Right lobe of liver (tissue), 6 donors: ENCODE measurements at places on chromosomes 12 and 14. TPM values are rescaled to one million over a fixed set of nuclear protein-coding genes. Genes with fewer than 3 reads are reported as not detected.

Gene RHOJ
- total RNA-seq: 1.7 TPM

Gene PAX9
- total RNA-seq: not detected

Gene EML5
- total RNA-seq: 0.27 TPM

Gene INHBE
- total RNA-seq: 193 TPM

Gene GATC
- 21.9 TPM for total RNA-seq

Gene SLC5A8
- total RNA-seq: not detected

- H3K27ac ChIP-seq: no peak overlapping the region
- H3K27me3 ChIP-seq: no peaks in the 10 kb centered on the region
- no peak overlapping the region for H3K4me3 ChIP-seq
- no peak for DNase-seq
- H3K4me1 ChIP-seq: no peaks in the 10 kb centered on the region
These were observed 58.3 kb downstream of the SLC15A5 start for GRCh38 chr12:16218934-16219751.

- no peak overlapping the region for H3K27ac ChIP-seq
- no peaks in the 10 kb centered on the region for H3K36me3 ChIP-seq
- DNase-seq: no peak
- H3K4me1 ChIP-seq: no peaks in the 10 kb centered on the region
- H3K27me3 ChIP-seq: no peaks in the 10 kb centered on the region
- no peak overlapping the region for H3K4me3 ChIP-seq
These were observed 24.3 kb upstream of the PCNX1 start for GRCh38 chr14:70882776-70883492.

DNA sequence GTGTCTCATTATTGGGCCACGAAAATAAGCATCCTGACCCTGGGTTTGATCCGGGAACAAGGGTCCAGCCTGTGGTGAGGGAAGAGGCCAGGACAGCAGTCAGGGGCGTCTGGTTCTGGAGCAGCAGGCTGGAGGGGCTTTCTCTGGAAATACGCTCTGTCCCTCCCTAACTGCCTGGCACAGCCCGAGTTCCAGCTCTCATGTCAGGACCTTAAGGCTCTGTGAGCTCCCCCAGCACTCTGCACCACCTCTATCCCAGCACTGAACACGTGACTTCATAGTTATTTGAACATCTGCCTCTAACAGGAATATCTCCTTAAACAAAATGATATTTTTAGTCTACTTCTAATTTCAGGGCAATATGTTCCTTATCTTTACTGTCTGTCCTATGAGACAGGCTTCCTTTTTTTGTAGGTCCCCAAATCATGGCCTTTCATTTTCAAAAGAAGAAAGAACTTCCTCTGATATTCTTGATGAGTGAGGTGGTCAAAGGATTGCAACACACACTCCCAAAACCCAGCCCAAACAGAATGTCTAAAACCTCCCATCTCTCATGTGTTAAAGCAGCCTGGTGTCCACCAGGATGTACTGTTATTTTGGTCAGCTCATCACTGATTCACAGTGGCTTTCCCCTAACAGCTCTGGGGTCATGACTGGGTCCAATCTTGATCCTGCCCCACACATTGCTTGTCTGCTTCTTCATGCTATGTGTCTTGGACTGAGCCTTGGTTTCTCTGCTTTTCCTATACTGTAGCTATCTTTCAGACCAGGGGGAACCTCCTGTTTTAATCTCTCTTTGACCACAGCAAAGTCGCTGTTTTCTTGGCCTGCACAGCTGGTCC is 9.7 kb downstream of the AQP6 start:
- H3K36me3 ChIP-seq: no peaks in the 10 kb centered on the region
- H3K27me3 ChIP-seq: no peaks in the 10 kb centered on the region
- H3K4me3 ChIP-seq: no peak overlapping the region

GRCh38 chr12:19761463-19761862 is 322.2 kb downstream of the AEBP2 start:
- no peaks in the 10 kb centered on the region for H3K36me3 ChIP-seq
- H3K27me3 ChIP-seq: no peaks in the 10 kb centered on the region
- no peaks in the 10 kb centered on the region for H3K4me1 ChIP-seq

DNA sequence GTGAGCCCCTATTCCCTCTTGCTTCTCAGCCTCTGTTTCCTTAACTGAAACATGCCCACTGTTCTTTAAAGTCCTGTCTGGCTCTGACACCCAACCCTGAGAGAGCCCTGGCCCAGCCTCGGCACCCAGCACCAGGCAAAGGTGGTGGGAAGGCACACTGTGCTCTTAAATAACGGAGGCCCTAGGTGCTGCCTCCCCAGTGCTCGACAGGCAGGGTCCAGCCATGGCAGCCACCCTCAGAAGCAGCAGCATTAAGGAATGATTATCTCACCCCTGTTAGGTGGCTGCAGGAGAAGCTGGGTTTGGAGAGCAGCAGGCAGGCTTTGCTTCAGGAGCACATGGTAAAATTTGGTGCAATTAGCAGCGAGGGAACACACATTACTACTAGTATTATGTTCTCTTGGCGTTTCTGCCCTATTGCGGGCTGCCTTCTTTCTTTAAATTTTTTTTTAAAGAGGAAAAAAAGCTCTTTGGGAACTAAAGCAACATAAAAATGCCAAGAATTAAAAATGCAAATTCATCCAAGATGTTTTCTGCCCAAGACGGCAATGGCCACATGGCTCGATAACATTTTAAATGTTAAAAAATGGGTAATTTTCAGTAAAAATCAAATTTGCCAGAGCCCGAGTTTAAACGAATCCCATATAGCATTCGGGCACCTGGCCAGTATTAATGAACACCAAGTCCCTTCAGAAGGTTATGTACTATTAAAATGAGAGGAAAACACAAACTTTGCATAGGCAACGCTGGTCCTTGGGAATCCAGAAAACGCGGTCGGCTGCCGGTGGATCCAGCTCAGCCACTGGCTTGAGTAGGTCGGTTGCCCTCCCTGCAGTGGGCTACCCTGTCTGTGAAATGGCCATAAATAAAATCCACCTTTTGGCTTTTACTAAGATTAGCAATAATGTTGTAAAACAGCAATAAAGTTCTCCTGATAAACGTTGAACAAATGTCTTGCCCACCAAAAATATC is 152.2 kb downstream of the BCL11B start:
- H3K27me3 ChIP-seq: no peaks in the 10 kb centered on the region
- H3K4me1 ChIP-seq: no peaks in the 10 kb centered on the region
- no peak overlapping the region for H3K27ac ChIP-seq
- DNase-seq: no peak
- no peak overlapping the region for H3K4me3 ChIP-seq

- H3K27ac ChIP-seq: peak within 1 kb of the TSS; percentile 89
- H3K36me3 ChIP-seq: no peaks in the 10 kb centered on the region
- no peaks in the 10 kb centered on the region for H3K27me3 ChIP-seq
- peaks cover 16% of the 10 kb centered on the region for H3K4me1 ChIP-seq
- peak within 1 kb of the TSS; percentile 88 for H3K4me3 ChIP-seq
These were observed at the start of gene ATF1 for GRCh38 chr12:50763639-50764285. TSS of gene ATF1 (plus strand) at chr12:50764101. CDS start at chr12:50780146, 16,045 bp downstream.

DNA sequence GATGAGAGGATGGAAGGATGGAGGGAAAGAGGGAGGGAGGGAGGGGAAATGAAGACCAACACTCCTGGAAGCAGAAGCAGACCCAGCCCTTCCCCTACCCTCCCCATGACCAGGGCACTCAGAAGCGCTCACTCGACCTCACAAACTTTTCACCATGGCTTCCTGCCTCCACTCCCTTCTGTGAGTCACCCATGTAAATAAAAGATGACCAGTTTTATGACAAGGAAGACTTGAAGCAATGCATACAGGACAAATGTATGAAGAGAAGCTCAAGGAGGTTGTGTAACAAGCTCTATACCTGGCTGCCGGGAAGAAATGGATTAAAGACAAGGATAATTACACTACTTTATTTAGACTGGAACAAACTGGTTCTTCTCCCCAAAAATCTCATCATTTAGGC is 63.8 kb downstream of the CDC42BPB start:
- peak; percentile 7 for DNase-seq
- peaks cover 18% of the 10 kb centered on the region for H3K36me3 ChIP-seq
- H3K27me3 ChIP-seq: no peaks in the 10 kb centered on the region
- H3K4me1 ChIP-seq: no peaks in the 10 kb centered on the region

GRCh38 chr12:56336361-56337167 is 2.1 kb upstream of the IL23A start:
- no peaks in the 10 kb centered on the region for H3K27me3 ChIP-seq
- H3K27ac ChIP-seq: no peak overlapping the region
- H3K4me3 ChIP-seq: no peak overlapping the region
- no peaks in the 10 kb centered on the region for H3K36me3 ChIP-seq

- H3K36me3 ChIP-seq: no peaks in the 10 kb centered on the region
- H3K27ac ChIP-seq: no peak overlapping the region
- DNase-seq: no peak
- no peak overlapping the region for H3K4me3 ChIP-seq
- no peaks in the 10 kb centered on the region for H3K27me3 ChIP-seq
- H3K4me1 ChIP-seq: no peaks in the 10 kb centered on the region
These were observed 37.5 kb downstream of the P2RX7 start for GRCh38 chr12:121170151-121170550.

GRCh38 chr12:6288235-6288634 is 22.2 kb upstream of the PLEKHG6 start:
- no peak overlapping the region for H3K4me3 ChIP-seq
- DNase-seq: no peak
- H3K36me3 ChIP-seq: no peaks in the 10 kb centered on the region
- no peak overlapping the region for H3K27ac ChIP-seq
- peaks cover 14% of the 10 kb centered on the region for H3K4me1 ChIP-seq
- no peaks in the 10 kb centered on the region for H3K27me3 ChIP-seq

DNA sequence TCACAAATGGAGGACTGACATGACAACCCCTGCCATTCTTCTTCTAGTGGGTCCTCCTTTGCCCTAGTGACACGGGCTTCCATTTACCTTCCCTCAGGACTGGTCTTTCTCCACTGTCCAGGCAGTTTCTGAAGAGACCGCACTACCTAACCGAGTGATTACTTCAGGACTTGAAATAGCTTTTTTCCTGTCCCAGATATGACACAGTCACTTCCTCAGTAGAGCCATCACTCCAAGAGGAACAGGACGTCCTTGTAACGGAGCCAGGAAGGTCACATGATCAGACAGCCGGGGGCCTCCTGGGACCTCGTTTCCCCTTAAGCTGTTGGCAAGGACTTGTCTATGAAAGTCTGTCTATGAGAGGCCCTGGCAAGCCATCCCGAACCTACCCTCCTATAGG is 62.3 kb downstream of the FOS start:
- H3K27ac ChIP-seq: peak overlapping the region; percentile 67
- H3K36me3 ChIP-seq: no peaks in the 10 kb centered on the region
- no peaks in the 10 kb centered on the region for H3K4me1 ChIP-seq
- H3K4me3 ChIP-seq: no peak overlapping the region

- no peak for DNase-seq
- H3K4me3 ChIP-seq: no peak overlapping the region
- no peaks in the 10 kb centered on the region for H3K36me3 ChIP-seq
- no peaks in the 10 kb centered on the region for H3K27me3 ChIP-seq
- peaks cover 10% of the 10 kb centered on the region for H3K4me1 ChIP-seq
These were observed 28.9 kb downstream of the RXYLT1 start for GRCh38 chr12:63808631-63809030.

GRCh38 chr12:6265038-6265405 is 45.5 kb upstream of the PLEKHG6 start:
- no peak overlapping the region for H3K4me3 ChIP-seq
- no peaks in the 10 kb centered on the region for H3K27me3 ChIP-seq
- no peaks in the 10 kb centered on the region for H3K36me3 ChIP-seq
- H3K4me1 ChIP-seq: no peaks in the 10 kb centered on the region

GRCh38 chr14:89489761-89490437 is 72.9 kb upstream of the FOXN3 start:
- no peaks in the 10 kb centered on the region for H3K27me3 ChIP-seq
- no peak overlapping the region for H3K4me3 ChIP-seq
- H3K36me3 ChIP-seq: no peaks in the 10 kb centered on the region
- H3K4me1 ChIP-seq: no peaks in the 10 kb centered on the region
- no peak overlapping the region for H3K27ac ChIP-seq
- no peak for DNase-seq

GRCh38 chr12:3600039-3600720 is 109.2 kb downstream of the PRMT8 start:
- H3K27me3 ChIP-seq: no peaks in the 10 kb centered on the region
- no peaks in the 10 kb centered on the region for H3K4me1 ChIP-seq
- H3K4me3 ChIP-seq: no peak overlapping the region
- H3K27ac ChIP-seq: no peak overlapping the region
- no peak for DNase-seq
- H3K36me3 ChIP-seq: no peaks in the 10 kb centered on the region

GRCh38 chr12:128682548-128683275 is 141.0 kb downstream of the SLC15A4 start:
- no peaks in the 10 kb centered on the region for H3K36me3 ChIP-seq
- no peaks in the 10 kb centered on the region for H3K4me1 ChIP-seq
- no peak overlapping the region for H3K4me3 ChIP-seq
- no peak overlapping the region for H3K27ac ChIP-seq
